Panc1 (cell line): ENCODE measurements at places on chromosomes 6 and 20. TPM values are rescaled to one million over a fixed set of nuclear protein-coding genes. Genes with fewer than 3 reads are reported as not detected.

- no peak overlapping the region for H3K4me3 ChIP-seq
- H3K36me3 ChIP-seq: no peaks in the 10 kb centered on the region
- no peaks in the 10 kb centered on the region for H3K4me1 ChIP-seq
- H3K27ac ChIP-seq: no peak overlapping the region
- no peak for DNase-seq
- no peaks in the 10 kb centered on the region for H3K27me3 ChIP-seq
Observed at GRCh38 chr6:148231572-148231971, 111.1 kb upstream of the SASH1 start.

GRCh38 chr6:71395731-71396409 is 107.3 kb downstream of the OGFRL1 start:
- peaks cover 75% of the 10 kb centered on the region for H3K4me1 ChIP-seq
- DNase-seq: no peak
- no peaks in the 10 kb centered on the region for H3K27me3 ChIP-seq

DNA sequence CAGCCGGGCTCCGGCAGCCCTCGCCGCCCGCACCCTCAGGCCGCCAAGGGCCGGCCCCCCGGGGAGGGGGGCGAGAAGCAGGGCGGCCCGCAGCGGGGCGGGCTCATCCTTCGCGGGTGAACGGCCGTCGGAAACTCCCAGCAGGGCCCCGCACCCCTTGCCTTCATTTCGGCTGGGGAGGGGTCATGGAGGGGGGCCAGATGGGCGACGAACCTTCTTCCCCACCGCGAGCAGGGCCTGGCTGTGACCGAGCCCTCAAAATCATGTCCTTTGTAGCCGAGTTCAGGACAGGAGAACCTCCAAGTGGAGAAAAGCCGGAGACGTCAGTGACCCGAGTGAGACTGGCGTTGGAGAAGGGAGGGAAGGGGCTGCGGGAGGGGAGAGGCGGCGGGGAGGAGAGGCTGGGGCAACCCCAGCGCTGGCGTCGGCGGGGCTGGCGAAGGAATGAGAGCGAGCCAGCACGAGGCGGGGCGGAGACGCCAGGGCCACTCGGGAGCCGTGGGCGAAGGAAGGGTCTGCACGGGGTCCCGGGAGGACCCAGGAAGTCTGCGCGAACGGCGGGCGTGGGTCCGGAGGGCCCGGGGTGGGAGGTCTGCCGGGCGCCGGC is 571 bp upstream of the FOXC1 start:
- peaks cover 3% of the 10 kb centered on the region; the same call in 1 of the 2 replicates for H3K27me3 ChIP-seq
- H3K27ac ChIP-seq: peak overlapping the region; percentile 70; the same call in 1 of the 2 replicates

- H3K36me3 ChIP-seq: peaks cover 7% of the 10 kb centered on the region; the same call in 1 of the 2 replicates
- no peak overlapping the region for H3K4me3 ChIP-seq
- no peak overlapping the region for H3K27ac ChIP-seq
- no peaks in the 10 kb centered on the region for H3K27me3 ChIP-seq
- no peak for DNase-seq
- H3K4me1 ChIP-seq: peaks cover 8% of the 10 kb centered on the region
Observed at GRCh38 chr6:33708516-33709204, 2.8 kb downstream of the UQCC2 start.

DNA sequence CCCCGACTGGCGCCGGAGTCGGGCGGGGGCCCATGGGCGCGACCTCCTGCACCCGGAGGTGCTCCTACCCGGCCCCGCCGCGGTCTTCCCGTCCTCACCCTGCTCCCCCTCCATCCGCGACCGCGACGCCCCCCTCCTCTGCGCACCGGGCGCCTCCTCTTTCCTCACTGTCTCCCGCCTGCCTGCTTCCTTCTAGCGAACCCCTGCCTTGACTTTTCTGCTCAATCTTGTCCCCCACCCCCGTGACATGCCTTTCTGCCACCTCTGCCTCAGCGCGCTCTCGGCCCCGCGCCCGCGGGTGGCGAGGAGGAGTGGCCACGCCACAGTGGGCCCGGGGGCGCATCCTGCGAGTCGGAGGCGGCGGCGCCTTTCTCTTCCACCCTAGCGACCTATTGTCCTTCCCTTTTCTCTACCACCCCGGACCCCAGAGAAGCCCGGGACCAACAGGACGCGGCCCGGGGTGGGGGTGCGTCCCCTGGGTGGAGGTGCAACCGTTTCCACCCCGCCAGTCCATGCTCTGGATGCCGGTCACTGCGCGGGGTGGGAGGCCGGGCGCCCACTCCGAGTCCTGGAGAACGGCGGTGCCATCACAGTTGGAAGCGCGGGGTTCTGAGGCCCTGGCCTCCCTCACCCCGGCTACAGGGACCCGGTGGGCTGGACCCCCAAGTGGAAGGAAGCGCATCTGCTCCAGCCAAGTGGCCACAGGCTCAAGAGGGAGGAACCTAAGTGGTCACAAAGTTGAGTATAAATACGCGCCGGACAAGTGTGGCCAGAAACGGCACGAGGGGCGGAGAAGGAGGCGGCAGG is 2.0 kb downstream of the PDE10A start:
- H3K36me3 ChIP-seq: no peaks in the 10 kb centered on the region; the same call in 1 of the 2 replicates
- H3K27me3 ChIP-seq: no peaks in the 10 kb centered on the region
- peak overlapping the region; percentile 82 for H3K4me3 ChIP-seq
- DNase-seq: no peak
- peaks cover 49% of the 10 kb centered on the region for H3K4me1 ChIP-seq

- peaks cover 18% of the 10 kb centered on the region for H3K4me1 ChIP-seq
- no peaks in the 10 kb centered on the region for H3K27me3 ChIP-seq
- no peak overlapping the region for H3K4me3 ChIP-seq
- DNase-seq: no peak
Observed at GRCh38 chr20:37914672-37915433, 11.9 kb downstream of the VSTM2L start.

The PNPLA1 gene
- not detected for total RNA-seq

The LPIN3 gene
- total RNA-seq: 21.0 TPM

The RBPJL gene
- total RNA-seq: 0.18 TPM

The SLC22A7 gene
- not detected for total RNA-seq

The TSHZ2 gene
- total RNA-seq: 0.36 TPM
